ENCODE measurements at places on chromosomes 1 and 21.

- no peak for DNase-seq
Observed at GRCh38 chr1:185156288-185156853, 382 bp downstream of the TRMT1L start.

GRCh38 chr1:1167398-1167821 is 6.3 kb upstream of the TTLL10 start:
- no peak for DNase-seq

DNA sequence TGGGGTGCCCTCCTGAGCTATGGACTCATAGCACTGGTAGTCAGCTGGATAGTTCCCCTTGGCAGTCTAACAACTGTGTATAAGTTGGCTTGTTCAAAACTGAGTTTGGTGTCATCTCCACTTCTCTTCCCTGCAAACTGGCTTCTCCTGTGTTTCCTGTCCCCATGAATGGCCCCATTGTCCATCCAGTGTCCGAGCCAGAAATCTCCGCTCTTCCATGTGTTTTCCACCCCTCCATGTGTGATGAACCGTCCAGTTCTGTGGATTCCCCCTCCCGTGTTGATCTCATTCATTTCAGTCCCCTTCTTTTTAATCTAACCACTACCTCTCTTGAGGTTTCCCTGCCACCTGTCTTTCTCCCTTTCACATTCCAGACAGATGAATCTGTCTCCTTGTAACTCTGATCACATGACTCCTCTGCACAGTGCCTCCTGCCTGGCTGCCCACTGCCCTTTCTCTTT is 195.7 kb downstream of the ROR1 start:
- no peak for DNase-seq

DNA sequence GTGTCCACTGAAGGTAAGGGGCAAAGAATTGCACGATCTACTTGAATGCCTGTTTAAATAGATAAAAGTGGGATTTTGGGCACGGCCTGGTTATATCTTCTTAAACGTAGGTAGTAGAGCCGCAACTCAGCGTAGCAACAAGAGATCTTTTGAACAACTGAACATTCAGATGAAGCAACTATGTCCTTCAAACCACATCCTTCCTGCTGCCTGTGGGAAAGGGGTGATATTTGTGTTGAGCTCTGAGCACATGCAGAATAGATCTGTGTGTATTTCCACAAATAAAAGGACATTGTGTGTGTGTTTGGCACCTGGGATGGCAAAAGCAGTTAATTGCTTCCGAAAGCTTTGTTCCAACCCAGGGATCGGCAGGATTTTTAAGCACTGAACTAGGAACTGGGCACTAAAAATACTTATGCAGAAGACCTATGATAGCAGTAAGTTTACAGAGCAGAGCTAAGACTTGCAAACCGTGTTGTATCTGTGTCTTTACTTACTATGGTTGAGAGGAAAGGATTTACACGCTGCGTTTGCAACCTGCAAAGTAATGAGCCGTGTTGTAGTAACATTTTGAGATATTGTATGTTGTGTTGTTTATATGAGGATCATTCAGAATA is 333.4 kb downstream of the CHRM3 start:
- DNase-seq: no peak
